ENCODE measurements at places on chromosomes 5 and 9.

DNA sequence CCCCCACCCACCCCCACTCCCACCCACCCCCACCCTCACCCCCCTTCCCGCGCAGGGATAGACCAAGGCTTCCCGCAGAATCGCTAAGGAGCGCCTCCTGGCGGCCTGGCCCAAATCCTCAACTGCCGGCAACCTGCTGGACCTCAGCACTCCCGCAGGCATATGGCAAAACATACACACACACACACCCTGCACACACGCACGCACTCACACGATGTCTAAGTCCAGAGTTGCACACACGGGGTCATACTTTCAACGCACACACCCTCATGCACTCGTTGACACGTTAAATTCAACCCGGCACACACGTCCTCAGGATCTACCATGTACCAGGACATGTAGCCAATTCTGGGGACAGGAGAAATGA, 1.7 kb downstream of the CPLX2 start:
- H3K27ac ChIP-seq: no peak overlapping the region
- no peaks in the 10 kb centered on the region for H3K4me1 ChIP-seq
- no peaks in the 10 kb centered on the region for H3K36me3 ChIP-seq
- no peaks in the 10 kb centered on the region for H3K27me3 ChIP-seq
- H3K4me3 ChIP-seq: no peak overlapping the region

GRCh38 chr9:137607141-137607857, 1.8 kb downstream of the ARRDC1 start:
- peak overlapping the region; percentile 89 for H3K4me3 ChIP-seq
- no peaks in the 10 kb centered on the region for H3K27me3 ChIP-seq
- H3K4me1 ChIP-seq: peaks cover 21% of the 10 kb centered on the region
- DNase-seq: no peak
- no peaks in the 10 kb centered on the region for H3K36me3 ChIP-seq

GRCh38 chr5:59193616-59194319, 610.9 kb downstream of the RAB3C start:
- no peak for DNase-seq
- no peaks in the 10 kb centered on the region for H3K27me3 ChIP-seq
- no peak overlapping the region for H3K4me3 ChIP-seq
- H3K27ac ChIP-seq: no peak overlapping the region

DNA sequence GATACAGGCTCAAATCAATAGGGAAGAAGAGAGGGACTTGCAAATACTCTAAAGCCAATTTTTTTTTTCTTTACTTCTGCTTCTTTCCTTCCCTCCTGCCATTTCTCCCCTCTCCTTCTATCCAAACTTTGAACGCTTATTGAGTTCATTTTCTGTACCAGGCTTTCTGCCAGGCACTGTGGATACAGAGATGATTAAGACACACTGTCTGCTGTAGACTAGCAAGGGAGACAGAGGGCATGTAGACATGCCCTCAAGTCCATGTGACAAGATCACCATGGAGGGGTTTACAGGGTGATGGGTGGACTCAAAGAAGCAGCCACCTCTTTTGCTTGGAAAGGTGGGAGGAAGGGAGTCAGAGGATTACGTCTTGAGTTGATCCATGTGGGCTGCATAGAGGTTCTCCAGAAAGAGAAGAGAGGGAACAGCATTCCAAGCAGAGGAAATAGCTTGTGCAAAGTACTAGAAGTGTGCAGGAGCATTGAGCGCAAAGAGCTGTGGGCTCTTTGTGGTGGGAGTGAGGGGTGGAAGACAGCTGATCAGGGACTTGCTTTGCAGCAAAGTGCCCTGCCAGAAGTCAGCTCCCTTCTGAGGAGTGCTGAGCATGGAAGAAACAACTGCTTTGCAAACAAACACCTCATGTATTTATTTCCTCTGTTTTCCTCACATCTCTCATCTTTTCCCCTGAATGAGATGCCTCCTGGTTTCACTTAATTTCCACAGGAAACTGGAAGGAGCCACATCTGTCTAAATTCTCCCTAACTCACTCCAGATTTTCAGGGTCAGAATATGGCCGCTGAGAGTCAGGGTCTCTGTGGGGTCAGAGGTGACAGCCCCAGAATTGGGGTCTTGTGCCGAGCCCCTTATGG, 64.4 kb upstream of the COL15A1 start:
- no peaks in the 10 kb centered on the region for H3K27me3 ChIP-seq
- H3K4me1 ChIP-seq: peaks cover 9% of the 10 kb centered on the region
- H3K27ac ChIP-seq: no peak overlapping the region
- no peaks in the 10 kb centered on the region for H3K36me3 ChIP-seq
- H3K4me3 ChIP-seq: no peak overlapping the region

GRCh38 chr5:73532195-73532594, 33.2 kb downstream of the ANKRA2 start:
- no peak overlapping the region for H3K4me3 ChIP-seq
- H3K27ac ChIP-seq: no peak overlapping the region
- H3K36me3 ChIP-seq: no peaks in the 10 kb centered on the region
- no peaks in the 10 kb centered on the region for H3K27me3 ChIP-seq
- no peaks in the 10 kb centered on the region for H3K4me1 ChIP-seq

DNA sequence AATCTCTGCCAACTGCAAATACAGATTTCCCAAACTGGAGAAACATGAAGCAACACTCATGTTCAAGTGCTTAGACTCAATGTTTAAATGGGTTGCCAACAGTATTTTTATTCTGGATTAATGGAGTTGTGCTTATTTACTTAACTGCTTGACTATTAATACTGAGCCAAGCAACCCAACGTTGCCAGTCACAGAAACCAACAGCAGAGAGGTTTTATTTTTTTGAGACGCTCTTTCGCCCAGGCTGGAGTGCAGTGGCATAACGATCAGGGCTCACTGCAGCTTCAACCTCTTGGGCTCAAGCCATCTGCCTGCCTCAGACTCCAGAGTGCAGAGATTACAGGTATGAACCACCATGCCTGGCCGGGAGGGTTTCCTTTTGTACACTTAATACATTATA, 8.5 kb upstream of the TMEM268 start:
- no peak overlapping the region for H3K4me3 ChIP-seq
- peaks cover 24% of the 10 kb centered on the region for H3K36me3 ChIP-seq
- H3K27ac ChIP-seq: no peak overlapping the region

DNA sequence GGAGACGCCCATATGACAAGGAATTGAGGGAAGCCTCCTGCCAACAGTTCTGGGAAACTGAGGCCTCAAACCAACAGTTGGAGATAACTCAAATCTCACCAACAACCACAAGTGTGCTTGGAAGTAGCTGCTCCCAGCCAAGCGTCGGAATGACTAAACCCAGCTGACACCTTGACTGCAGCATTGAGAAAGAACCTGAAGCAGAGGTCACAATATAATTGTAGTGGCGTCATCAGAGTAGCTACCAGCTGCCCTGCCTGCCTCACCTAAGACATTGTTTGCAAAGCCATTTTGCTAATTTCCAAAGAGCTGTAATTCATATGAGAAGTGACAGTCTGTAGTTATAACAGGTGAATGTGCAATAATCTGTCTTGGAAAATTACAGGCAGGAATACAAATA, 40.8 kb upstream of the ANKRD31 start:
- no peak overlapping the region for H3K27ac ChIP-seq
- DNase-seq: no peak
- H3K36me3 ChIP-seq: no peaks in the 10 kb centered on the region

DNA sequence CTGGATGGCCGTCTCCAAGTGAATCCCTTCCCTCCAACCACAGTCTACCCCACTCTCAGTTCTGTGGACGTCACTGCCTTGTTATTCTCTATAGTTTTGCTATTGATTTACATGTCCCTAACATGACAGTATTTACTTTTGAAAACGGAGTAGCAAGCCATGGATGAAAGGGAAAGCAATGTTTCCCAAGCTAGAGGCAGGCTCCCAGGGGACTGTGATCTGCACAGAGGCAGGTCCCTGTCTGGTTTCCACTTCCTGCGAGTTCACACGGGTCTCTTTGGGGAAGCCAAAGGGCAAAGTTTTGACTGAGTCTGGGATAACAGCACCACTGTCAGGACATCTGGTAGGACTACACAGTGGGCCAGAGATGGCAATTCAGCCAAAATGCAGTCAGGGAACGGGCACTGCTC, 12.7 kb downstream of the C9orf153 start:
- no peak overlapping the region for H3K27ac ChIP-seq
- H3K4me1 ChIP-seq: no peaks in the 10 kb centered on the region
- H3K4me3 ChIP-seq: no peak overlapping the region
- DNase-seq: no peak
- H3K36me3 ChIP-seq: no peaks in the 10 kb centered on the region

DNA sequence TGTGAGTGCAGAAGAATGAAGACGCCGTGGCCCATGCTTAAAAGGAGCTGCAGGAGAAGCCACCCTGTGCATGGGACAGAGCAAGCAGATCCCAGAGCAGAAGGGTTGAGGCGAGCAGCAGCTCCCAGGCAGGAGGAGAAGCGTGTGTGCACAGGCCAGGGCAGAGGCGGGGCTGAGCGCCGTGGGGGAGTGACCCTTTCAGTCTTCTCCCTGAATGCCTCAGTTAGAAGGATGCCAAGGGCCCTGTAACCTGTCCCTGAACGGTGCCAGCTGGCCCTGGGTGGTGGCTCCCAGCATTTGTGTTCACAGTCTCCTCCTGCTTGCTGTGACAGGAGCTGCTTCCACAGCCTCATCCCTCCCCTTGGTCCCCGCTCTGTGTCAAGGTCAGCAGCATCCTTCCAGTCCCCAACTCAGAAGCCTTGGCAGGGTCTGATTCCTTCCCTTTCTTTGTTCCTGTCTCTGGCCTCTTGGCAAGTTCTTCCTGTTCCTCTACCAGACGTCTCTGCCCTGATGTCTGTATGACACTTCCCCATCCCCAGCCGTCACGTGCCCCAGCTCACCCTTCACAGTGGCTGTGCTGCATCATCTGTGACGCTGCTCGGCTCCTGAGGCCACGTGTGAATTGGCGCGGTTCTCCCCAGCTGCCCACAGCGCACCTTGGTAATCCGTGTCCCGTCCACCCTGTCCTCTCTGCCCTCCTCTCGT, 5.2 kb downstream of the EXOC3 start:
- H3K4me3 ChIP-seq: no peak overlapping the region
- peaks cover 46% of the 10 kb centered on the region for H3K36me3 ChIP-seq
- H3K27me3 ChIP-seq: no peaks in the 10 kb centered on the region
- peaks cover 11% of the 10 kb centered on the region for H3K4me1 ChIP-seq
- no peak overlapping the region for H3K27ac ChIP-seq
- no peak for DNase-seq

DNA sequence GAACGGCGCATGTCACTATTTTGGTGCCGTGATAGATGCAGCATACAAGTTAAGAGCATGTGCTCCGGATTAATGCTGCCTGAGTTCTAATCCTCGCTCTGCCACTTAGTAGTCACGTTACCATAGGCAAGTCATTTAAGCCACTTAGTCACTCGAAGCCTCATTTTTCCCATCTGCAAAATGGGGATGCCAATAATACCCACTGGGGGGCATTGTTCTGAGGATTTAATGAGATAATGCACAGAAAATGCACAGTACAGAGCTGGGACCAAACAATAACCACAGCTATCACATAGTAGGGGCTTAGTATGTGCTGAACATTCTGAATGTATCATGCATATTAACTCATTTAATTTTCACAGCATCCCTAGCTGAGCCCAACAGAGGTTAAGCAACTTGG, 9.1 kb downstream of the NIPAL4 start:
- H3K4me3 ChIP-seq: no peak overlapping the region
- H3K4me1 ChIP-seq: peaks cover 9% of the 10 kb centered on the region
- H3K36me3 ChIP-seq: no peaks in the 10 kb centered on the region
- no peaks in the 10 kb centered on the region for H3K27me3 ChIP-seq
- no peak overlapping the region for H3K27ac ChIP-seq

DNA sequence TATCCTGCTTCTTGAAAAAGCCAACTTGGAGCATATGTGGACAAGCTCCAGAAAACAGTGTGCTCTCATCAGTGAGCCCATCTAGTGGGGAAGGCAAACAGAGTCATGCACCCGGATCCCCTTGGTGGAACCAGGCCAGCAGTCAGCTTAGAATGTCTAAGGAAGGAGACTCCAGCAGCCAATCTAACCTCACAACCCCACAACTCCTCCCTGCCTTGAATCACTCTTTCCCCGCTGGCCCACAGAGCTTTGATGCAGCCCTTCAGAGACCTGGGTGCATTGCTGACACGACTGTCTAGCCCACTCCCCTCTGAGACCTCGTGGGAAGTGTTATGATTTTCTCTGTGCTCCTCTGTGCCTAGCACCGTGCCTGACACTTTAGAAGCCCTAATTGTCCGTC, 623.7 kb downstream of the BNC2 start:
- no peak overlapping the region for H3K27ac ChIP-seq
- H3K36me3 ChIP-seq: no peaks in the 10 kb centered on the region
- H3K27me3 ChIP-seq: no peaks in the 10 kb centered on the region
- H3K4me1 ChIP-seq: peaks cover 10% of the 10 kb centered on the region
- H3K4me3 ChIP-seq: no peak overlapping the region

- H3K27ac ChIP-seq: no peak overlapping the region
- H3K36me3 ChIP-seq: no peaks in the 10 kb centered on the region
- H3K27me3 ChIP-seq: no peaks in the 10 kb centered on the region
- H3K4me1 ChIP-seq: no peaks in the 10 kb centered on the region
Observed at GRCh38 chr5:67827541-67827940, 388.0 kb upstream of the PIK3R1 start.

DNA sequence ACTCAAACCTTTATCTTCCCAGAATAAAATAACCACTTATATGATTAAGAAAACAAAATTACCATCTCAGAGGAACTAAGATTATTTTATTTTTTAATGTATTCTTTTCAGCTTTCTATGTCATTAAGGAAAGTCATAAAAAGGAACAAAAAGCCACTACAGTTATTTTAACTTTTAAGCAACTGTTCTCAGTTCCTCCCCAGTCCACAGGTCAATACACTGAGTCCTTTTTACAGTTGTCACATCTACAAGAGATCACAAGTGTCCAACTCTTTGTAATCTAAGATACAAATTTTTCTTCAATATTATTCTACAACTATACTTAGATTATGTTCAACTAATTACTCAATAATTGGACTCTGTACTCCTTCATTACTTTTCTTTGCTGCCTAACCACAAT, 782.8 kb upstream of the ACO1 start:
- no peaks in the 10 kb centered on the region for H3K36me3 ChIP-seq
- H3K4me1 ChIP-seq: no peaks in the 10 kb centered on the region
- no peak overlapping the region for H3K27ac ChIP-seq
- no peaks in the 10 kb centered on the region for H3K27me3 ChIP-seq
- H3K4me3 ChIP-seq: no peak overlapping the region

DNA sequence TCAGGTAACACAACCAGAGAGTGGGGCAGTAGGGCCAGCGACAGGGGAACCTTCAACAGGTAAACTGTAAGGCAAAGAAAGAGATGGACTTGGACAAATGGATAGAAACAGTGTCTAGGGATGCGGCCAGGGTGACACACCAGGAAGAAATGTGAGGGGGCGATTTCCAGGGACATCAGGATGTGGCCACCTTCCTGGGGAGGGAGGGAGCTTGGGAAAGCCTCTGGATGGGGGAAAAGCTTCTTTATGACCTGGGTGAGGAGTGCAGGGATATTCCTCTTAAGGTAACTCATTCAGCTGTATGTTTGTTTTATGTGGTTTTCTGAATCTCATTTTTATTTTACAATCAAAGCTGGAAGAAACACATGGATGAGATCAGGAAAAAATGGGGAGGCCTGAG, 11.9 kb upstream of the NXNL2 start:
- H3K4me1 ChIP-seq: no peaks in the 10 kb centered on the region
- H3K27me3 ChIP-seq: no peaks in the 10 kb centered on the region
- no peaks in the 10 kb centered on the region for H3K36me3 ChIP-seq
- no peak overlapping the region for H3K4me3 ChIP-seq
- H3K27ac ChIP-seq: no peak overlapping the region
- DNase-seq: no peak

GRCh38 chr5:152542741-152543140, 137.7 kb upstream of the NMUR2 start:
- H3K36me3 ChIP-seq: no peaks in the 10 kb centered on the region
- H3K27me3 ChIP-seq: no peaks in the 10 kb centered on the region
- H3K4me3 ChIP-seq: no peak overlapping the region
- H3K27ac ChIP-seq: no peak overlapping the region
- H3K4me1 ChIP-seq: no peaks in the 10 kb centered on the region

- no peak overlapping the region for H3K4me3 ChIP-seq
- H3K4me1 ChIP-seq: no peaks in the 10 kb centered on the region
- no peak overlapping the region for H3K27ac ChIP-seq
- no peaks in the 10 kb centered on the region for H3K36me3 ChIP-seq
- H3K27me3 ChIP-seq: no peaks in the 10 kb centered on the region
Observed at GRCh38 chr9:86828631-86829030, 118.7 kb downstream of the GAS1 start.
